Astrocyte of the spinal cord (primary cell): ENCODE measurements at places on chromosomes 7 and 10.
A peak's percentile ranks its signal among the peaks of the same experiment; 100 is the strongest.

GRCh38 chr7:18846765-18847215 is 270.6 kb downstream of the TWIST1 start:
- DNase-seq, result no peak

DNA sequence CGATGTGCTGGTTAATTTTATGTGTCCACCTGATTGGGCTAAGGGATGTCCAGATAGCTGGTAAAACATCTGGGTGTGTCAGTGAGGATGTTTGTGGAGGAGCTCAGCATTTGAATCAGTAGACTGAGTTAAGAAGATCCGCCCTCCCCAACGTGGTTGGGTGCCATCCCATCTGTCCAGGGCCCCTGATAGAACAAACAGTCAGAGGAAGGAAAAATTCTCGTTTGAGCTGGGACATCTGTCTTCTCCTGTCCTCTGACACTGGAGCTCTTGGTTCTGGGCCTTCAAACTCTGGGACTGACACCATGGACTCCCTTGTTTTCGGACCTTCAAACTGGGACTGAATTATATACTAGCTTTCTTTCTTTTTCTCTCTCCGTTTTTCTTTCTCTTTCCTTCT is 59.6 kb downstream of the CARD11 start:
- DNase-seq, result no peak

- DNase-seq, result no peak
Observed at GRCh38 chr10:76769582-76769981, 868.0 kb downstream of the KCNMA1 start.

GRCh38 chr7:66150471-66150870 is 35.8 kb downstream of the CRCP start:
- peak; percentile 80 for DNase-seq

GRCh38 chr7:144842377-144842851 is 6.6 kb upstream of the TPK1 start:
- no peak for DNase-seq

GRCh38 chr7:134255814-134256213 is 60.9 kb downstream of the SLC35B4 start:
- no peak for DNase-seq

DNA sequence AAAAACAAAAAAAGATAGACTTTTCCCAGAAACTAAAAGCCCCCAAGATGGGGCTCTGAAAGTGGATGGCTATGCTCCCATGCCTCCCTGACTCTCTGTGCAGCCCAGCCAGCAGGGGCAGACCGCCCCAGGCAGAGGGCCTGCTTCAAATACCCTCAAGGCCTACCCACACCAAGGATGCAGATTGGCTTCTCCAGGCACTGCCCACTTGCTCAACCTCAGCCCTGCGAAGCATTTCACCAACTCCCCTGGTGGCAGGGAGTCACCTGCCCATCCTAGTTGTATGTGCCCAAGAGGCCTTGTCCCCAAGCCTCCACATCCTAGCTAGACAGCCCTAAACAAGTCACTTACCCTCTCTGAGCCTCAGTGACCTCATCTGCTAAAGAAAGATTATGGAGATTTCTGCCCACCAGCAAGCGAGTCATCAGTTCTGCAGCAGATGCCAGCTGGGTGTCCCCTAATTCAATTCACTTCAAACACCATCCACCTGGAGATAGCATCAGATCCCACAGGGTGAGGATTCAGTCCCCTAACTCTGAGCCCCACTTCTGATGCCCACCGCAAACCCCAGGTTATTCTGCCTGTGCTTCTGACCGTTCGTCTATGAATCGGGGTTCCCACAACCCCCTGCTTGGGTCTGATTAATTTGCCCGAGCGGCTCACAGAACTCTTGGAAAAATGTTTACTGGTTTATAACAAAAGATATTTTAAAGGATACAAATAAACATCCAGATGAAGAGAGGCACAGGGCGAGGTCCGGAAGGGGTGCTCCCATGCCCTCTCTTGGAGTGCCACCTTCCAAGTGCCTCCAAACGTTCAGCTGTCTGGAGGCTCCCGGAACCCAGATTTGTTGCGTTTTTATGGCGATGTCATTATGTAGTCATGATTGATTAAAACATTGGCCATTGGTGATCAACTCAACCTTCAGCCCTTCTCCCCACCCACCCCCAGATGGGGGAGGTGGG is 18.6 kb upstream of the ZMIZ1 start:
- no peak for DNase-seq

DNA sequence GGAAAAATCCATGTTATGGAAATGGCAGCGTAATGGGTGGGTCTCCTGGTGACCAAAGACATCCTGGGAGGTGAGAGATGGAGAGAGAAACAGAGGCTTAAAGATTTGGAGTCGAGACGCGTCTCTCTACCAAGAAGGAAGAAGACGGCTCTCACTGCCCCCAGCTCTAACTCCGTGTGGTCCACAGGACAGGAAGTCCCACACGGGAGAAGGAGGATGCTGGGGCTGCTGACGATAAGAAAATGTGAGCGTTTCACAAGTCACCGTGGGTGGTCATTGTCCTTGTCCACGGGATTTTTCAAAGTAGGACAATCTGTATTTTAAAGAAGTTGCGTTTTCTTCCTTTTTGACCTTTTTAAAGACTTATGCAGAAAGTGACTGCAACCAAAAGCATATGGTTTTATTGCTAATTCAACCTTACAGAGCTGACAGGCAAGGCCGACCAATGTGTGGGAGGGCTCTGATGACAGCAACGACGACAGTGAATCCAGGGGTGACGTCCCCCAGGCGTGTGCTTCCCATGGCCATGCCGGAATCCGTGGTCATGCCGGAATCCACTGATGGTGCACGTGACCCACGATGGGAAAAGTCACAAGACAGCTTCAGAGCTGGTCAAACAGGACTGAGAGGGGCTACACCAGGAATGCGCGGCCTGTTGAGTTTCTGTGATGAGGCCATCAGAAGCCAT is 341.2 kb downstream of the PTPRN2 start:
- DNase-seq, result no peak

- DNase-seq, result peak; percentile 34
Observed at GRCh38 chr10:27743012-27743876, 2.4 kb downstream of the MKX start.

DNA sequence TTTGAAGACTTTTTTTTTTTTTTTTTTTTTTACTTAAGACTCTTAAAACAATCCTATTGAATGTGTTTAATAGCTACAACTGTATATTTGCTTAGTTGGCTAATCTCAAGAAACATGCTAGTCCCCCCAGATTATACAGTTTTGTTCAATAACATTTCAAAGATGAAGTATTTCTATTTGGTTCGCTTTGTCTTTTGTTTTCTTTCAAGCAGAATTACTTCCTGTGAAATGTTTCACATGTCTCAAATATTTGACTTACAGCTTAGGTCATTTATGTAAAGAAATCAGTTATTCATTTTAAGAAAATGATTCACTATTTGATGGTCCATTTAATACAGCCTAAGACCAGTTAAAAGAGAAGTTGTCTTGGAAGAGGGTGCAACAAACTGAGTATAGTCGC is 12.8 kb upstream of the LAMB1 start:
- peak; percentile 41 for DNase-seq

DNA sequence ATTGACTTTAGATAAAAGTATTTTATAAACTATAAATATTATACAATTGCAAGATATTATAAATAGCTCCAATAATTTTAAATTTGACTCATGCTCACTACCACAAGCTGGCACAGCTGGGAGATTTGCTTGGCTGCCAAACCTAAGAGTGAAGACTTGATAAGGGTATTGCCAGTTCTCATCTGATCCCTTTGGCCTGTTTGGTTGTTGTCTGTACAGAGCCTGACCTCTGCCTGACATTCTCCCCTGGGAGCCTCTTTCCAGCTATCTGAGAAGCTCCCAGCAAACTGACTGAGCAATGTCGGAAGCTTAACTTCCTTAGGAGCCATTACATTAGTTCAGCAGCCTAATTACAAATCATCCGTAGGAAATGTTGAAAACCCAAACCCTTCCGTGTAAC is 10.2 kb upstream of the LMOD2 start:
- no peak for DNase-seq

DNA sequence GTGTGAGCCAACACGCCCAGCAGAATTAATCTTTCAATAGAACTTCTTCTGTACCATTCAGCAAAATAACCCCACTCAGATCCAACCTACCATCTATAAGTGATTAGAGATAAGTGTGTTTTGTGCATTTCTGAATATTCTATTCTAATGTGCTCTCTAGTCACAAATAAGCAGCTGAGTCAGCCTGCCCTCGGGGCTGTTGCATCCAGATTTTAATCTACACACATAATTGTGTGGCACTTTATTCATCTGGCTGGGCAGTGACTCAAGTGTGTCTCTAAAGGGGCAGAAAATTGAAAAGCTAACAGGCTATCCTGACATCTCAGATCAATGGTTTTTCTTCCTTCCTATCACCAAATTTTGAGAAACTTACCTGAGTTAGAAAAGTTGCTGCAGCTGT is 60.3 kb downstream of the PRR15 start:
- DNase-seq, result no peak

- DNase-seq, result no peak
Observed at GRCh38 chr7:2812831-2813230, 31.3 kb downstream of the GNA12 start.
